CD4-positive, alpha-beta T cell treated with Interleukin-17A for 1 hour (primary cell): ENCODE measurements at places on chromosomes 3 and 15.
A peak's percentile ranks its signal among the peaks of the same experiment; 100 is the strongest.

DNA sequence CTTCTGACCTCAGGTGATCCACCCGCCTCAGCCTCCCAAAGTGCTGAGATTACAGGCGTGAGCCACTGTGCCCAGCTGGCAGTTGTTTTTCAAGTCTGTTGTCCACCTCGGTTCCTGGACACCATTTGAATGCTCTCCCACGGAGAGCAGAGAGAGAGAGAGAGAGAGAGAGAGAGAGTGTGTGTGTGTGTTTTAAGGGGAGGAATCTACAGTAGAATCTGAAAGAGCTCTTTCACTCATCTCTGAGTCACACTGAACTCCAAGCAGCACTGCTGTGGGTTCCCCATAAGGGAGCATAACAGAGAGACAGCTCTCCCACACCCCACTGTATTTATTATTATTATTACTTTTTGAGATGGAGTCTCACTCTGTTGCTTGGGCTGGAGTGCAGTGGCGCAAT is 156.6 kb downstream of the RPLP1 start:
- no peak for DNase-seq

DNA sequence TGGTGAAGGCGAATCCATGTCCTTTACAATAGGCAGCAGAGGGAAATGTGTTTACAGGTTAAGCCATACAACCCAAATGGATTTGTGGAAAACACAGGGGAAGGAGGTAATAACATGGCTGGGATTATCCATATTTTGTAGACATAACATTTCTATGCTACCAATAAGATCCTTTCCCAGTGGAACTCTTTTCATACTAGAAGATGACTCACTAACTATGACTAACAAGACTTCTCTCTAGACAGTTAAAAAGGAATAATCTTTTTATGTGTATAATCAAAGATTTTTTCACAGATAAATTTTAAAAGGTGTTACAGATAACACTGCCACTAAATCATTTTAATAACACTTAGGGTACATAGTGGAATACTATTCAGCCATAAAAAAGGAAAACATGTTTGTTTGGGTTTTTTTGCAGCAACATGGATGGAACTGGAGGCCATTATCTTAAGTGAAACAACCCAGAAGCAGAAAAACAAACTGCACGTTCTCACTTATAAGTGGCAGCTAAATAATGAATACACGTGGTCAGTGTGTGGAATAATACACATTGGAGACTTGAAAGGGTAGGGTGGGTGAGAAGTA is 39.6 kb downstream of the VPS13C start:
- DNase-seq: no peak

DNA sequence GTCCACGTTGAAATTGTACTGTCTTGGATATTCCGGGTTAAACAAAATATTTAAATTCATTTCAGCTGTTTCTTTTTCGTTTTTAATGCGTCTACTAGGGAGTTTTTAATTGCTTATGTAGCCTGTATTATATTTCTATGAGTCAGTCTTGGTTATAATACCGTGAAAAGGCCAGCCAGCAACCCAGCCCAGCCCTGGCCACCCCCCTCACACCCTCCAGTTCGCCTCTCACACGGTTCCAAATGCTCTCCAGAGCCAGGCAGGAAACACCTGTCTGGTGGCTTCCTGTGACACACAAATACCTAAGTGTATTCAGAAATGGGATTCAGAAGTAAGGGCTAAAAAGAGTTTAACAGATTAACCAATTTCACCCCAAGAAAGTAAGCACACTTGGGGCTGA is 4.4 kb downstream of the SH3BP5 start:
- DNase-seq: peak; percentile 40

DNA sequence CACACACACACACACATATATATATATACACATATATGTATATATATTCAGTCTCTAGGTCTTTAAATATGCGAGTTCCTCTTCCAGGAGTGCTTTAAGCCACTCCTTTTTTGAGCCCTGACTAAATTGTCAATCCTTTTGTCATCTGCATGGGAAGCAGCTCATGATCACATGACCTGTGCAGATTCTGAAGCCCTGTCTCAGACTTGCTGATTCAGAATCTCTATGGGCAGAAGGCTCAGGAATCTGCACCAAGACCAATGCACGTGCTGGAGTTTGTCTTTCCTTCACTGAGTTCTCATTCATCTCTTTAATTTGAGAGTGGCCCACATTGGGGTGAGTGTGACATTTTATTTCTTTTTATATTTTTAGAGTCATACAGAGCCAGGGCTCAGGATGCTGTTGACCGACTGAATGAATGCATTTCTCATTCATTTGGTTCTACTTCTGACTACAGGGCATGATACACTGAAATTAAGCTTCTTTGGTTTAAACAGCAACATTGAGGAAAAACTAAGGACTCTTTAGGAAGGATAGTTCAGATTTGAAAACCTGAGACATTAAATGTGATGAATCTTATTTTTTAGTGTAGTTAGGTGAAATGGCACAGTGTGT is 307.5 kb downstream of the EDEM1 start:
- DNase-seq: no peak

- DNase-seq: no peak
Observed at GRCh38 chr3:54303517-54304375, 181.4 kb downstream of the CACNA2D3 start.

DNA sequence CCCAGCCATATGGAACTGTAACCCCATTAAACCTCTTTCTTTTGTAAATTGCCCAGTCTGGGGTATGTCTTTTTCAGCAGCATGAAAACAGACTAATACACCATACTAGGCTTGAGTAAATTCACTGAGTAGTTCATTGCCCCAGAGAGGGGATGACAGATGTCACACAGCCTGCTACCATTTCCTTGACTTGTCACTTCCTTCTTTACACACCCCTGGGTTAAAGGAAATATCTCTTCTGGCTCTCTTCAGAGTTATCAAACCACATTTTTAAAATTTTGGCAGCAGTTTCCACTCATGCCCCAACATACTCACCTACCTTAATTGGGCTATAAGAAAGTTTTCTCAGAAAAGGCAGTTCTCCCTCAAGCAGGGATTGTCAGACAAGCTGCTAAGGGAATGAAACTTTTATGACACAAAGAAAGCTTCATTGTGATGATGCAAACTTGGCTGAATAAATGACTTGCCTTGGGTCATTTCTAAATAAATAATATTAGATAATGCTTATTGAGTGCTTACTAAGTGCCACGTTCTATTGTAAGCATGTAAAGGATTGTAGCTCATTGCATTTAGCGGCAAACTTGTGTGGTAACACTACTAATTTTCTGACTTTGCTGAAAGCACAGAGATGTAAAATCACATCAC is 68.0 kb upstream of the RBMS3 start:
- no peak for DNase-seq

GRCh38 chr3:19348941-19349564 is 200.7 kb downstream of the KCNH8 start:
- peak; percentile 18 for DNase-seq

GRCh38 chr3:130826516-130827182 is 67.2 kb upstream of the ATP2C1 start:
- DNase-seq: no peak

- DNase-seq: no peak
Observed at GRCh38 chr15:39657668-39658067, 76.8 kb downstream of the THBS1 start.

DNA sequence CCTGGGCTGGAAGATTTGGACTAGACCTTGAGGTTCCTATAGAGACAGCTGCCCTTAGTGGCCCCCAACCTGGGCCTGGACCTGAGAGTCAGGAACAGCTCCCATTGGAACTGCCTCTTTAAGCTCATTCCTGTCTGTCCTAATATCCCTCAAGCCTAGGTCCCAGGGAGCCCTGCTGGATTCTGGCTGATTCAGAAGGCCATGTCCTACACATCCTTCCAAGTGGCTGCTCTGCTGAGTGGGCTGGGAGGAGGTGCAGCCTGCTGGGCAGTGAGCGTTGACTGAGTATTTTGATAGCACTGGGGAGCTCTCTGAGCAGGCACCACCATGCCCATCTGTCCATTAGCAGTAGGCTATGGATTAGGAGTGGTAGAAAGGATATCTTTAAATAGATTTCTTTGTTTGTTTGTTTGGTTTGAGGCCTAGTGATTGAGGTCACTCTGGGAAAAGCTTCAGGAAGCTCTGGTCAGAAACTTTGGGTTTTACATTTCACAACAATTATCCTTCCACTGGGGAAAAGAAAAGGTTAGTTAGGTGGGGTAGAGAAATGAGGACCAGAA is 54.6 kb upstream of the ATOSA start:
- no peak for DNase-seq

GRCh38 chr3:31880020-31880419 is 101.0 kb downstream of the OSBPL10 start:
- DNase-seq: no peak

DNA sequence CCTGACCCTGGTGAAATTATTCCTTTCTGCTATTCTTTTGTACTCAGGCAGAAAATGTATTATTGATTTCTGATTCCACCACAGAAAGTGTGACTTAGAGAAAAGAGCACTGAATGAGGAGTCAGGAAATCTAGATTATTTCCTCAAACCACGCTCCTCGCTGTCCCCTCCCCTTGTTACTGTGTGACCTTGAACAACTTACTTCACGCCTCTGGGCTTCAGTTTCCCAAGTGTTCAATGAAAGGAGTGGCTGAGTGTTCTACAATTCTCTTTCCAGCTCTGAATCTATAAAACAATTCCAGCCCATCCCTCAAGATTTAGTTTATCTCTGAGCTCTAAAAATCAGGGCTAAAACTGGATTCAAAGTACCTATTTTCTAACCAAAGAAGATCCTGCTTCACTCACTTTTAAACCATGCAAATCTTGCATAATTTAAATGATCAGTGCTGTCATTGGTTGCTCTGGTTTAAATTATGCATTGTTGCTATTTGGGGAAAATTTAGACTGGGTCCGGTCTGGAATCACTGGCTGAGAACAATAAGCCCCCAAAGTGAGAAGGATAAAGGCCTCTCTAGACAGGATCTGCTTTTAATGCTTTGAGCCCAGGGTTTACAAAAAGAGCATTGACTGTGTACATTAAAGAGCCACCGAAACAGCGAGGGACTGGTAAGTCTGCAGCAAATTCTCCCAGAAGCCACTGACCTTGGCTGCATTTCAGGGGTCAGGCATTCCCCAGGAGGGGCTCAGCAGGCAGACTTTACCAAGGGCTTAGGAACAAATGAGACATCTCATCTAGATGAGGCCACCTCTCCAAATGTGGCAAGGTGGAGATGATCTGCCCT is 3.2 kb downstream of the TNIK start:
- DNase-seq: no peak

- no peak for DNase-seq
Observed at GRCh38 chr3:109116031-109116430, 1.9 kb downstream of the MORC1 start.

- DNase-seq: no peak
Observed at GRCh38 chr3:197026481-197026866, 3.1 kb downstream of the MELTF start.

DNA sequence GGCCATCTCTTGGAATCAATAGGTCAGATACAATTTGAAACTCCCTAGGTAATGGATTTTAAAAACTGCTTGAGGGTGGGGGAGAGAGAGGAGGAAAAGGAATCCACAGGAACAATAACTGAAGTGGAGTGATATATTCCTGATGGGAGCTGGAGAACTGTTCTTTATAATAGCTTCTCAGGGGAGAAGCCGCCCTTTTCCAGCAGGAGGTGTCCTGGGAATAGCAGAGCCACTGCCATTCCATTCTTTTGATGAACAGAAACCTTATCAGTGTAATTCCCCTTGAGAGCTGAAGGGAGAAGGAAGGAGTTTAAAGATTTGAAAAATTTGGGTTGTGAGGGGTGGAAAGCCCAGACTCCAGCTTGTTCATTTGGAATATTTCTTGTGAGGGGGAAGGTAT is 504.9 kb upstream of the DPH6 start:
- no peak for DNase-seq

- DNase-seq: no peak
Observed at GRCh38 chr3:153249906-153250305, 87.9 kb downstream of the RAP2B start.

GRCh38 chr3:16070707-16071106 is 103.8 kb upstream of the GALNT15 start:
- DNase-seq: no peak
